CD4-positive, alpha-beta memory T cell (primary cell): ENCODE measurements at places on chromosomes 13 and 19. TPM values are rescaled to one million over a fixed set of nuclear protein-coding genes. Genes with fewer than 3 reads are reported as not detected.
A peak's percentile ranks its signal among the peaks of the same experiment; 100 is the strongest.

GRCh38 chr13:63773476-63773875, 2357.8 kb upstream of the PCDH20 start:
- DNase-seq = no peak

DNA sequence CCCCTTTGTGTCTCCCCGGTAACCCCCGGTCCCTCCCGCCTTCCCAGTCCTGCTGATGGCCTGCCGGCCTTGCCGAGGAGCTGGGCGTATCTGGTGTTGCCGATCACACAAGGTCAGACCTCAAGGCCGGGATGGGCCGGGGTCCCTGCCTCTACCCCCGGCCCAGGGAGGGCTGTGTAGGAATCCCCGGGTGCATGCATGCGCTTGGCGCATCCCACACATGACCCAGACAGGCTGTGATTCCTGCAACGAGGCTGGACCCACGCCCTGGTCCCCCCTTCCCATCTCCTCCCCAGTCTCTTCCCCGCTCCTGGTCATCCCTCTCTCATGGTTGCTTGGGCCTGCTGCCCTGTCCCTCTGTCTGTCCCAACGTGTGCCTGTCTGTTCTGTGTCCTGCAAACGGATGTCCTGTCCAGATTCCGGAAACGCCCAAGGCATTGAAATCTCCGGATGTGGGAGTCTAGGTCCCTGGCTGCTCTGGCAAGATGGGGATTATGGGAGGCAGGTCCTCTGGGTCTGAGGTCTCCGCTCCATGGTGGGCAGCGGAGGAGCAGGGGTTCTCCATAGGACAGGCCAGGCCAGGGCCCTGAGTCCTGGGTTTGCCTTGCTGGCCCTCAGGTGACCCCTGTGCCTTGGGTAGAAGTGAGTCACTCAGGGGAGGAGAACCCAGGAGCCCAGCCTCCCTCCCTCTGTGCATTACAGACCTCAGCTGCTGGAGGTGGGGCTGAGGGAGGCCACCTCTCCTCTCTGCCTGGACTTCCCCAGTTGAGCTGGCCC, 1.6 kb downstream of the PKN1 start:
- DNase-seq = no peak

DNA sequence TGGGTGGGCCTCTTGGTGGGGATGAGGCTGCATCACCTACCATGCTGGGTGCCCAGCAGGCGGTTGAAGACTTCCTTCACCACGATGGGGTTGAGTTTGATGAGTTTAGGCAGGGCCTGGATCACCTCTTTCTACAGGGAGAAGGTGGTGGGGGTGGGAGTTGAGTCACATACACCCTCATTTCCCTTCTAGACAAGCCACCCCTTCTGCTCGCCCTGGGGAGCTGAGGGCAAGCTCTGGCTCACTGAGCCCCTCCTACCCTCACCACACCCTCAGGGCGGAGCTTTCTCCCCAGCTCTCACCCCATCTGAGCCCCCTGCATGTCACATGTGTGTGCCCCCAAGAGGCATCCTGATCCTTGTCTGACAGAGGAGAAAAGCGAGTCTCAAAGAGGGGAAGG, 7.6 kb upstream of the RSPH6A start:
- no peak for DNase-seq

DNA sequence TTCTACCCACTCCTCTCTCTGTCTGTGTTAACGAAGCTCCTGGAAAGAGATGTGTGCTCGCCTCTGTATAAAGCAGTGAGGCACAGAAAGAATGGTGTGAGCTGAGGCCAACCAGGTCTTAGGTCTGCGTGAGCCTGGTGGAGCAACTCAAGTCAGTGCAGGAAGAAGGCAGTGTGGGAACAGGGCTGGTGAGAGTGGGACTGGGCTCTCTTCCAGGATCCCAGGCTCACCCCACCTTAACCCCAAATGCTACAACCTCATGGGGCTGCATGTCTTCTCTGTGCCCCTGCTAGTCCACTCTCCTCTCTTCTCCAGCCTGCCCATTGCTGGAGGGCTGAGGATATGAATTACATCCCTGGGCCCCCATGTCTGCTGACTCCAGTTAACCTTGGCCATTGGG, 127.4 kb downstream of the DCT start:
- no peak for DNase-seq

DNA sequence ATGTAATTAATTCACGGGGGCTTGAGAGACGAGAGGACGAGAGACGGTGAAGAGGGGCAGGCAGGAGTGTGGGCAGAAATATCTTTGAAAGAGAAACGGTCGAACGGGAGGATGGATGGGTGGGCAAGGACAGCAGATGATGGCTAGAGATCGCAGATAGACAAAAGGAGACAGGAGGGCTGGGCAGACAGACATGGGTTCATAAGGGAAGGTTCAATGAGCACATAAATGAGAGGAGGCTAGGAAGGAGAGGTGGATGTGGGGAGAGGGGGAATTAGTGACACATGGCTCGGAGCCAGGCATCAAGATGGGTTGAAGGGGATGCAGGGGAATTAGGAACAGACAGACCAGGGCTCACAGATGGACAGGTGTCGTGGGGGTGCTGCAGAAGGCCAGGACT, 1.1 kb downstream of the SYT3 start:
- no peak for DNase-seq

DNA sequence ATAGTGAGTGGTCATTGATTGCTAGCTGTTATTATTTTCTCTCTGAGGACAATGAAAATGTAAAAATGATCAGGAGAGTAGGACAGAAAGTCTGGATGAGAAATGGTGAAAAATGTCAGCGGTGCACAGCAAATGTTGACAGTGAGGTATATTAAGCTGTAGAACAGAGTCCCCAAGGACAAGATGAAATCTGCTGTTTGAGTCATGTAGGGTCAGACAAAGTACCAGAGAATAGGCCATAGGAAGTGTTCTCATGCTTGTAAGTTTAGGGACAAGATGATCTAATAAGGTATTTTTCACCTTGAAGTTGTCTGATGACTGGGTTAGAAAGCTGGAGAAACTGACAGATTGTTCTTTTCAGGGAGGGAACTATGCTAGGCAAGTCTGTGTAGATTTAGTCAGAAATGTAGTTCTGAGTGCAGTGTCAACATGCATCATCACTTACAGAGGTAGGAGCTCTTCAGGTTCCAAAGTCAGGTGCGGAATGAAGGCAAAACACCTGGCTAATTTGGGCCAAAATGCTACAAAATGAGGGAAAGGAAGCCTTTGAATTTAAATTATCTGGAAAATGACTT, 369.3 kb downstream of the DLEU7 start:
- no peak for DNase-seq

Gene CD177
- polyA plus RNA-seq = not detected

DNA sequence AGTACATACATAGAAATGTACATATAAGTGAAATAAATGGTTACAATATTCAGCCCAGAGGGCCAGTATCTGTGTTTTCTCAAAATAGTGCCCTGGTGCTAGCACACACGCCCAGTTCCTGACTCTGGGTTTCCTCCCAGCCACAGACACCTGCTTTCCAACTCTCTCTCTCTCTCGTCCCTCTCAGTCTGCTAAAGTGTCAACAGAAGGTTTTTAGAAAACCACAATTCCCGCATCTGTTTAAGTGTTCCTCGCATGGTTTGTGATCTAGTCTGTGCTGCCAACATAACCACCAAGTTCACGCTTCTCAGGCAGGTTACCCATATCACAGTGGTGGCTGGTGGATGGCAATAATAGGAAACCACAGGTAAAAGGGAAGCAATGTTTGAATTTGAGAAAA, 17.8 kb upstream of the UPF3A start:
- peak; percentile 45 for DNase-seq

- DNase-seq = no peak
These were observed 1494.9 kb upstream of the MIR17HG start for GRCh38 chr13:89852570-89852969.

Gene PSG2
- polyA plus RNA-seq = not detected

Gene ZNF836
- 4.6 TPM for polyA plus RNA-seq

GRCh38 chr19:50657712-50658440, 8.6 kb downstream of the C19orf81 start:
- DNase-seq = peak; percentile 40

Gene RRAS
- 28.0 TPM for polyA plus RNA-seq

DNA sequence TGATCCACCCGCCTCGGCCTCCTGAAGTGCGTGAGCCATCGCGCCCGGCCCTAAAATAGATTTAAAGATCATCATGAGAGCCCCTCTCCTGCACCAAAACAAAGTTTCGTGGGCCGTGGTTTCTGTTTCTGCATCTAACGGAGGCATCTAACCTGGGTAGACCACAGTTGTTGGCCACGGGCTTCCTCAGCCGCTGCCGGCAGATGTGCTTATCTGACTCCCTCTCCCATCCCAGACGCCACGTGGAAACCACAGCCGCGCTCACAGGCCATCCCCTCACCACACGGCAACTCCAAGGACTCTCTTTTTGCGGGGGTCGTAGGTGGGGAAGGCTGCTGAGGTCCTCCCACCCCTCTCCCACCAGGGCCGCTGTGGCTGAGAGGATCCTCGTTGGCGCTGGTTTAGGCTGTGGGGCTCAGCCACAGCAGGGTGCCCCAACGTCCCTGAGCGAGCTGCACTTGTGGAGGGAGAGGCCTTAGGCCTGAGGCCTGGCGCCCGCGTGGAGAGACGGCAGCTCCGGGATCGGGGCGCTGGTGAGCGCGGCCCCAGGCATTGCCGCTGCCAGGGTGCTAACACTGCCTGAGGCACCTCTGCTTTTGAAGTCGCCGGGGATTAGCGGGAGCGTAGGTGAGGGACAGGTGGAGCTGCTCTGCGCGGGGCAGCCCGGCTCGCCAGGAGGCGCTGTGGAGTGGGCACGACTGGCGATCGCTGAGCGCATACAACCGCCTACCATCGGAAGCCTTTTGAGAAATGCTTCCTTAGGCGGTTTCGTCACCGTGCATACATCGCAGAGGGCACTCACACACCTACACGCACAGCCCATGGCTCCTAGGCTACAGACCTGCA, 8.9 kb downstream of the ZSCAN1 start:
- DNase-seq = no peak

DNA sequence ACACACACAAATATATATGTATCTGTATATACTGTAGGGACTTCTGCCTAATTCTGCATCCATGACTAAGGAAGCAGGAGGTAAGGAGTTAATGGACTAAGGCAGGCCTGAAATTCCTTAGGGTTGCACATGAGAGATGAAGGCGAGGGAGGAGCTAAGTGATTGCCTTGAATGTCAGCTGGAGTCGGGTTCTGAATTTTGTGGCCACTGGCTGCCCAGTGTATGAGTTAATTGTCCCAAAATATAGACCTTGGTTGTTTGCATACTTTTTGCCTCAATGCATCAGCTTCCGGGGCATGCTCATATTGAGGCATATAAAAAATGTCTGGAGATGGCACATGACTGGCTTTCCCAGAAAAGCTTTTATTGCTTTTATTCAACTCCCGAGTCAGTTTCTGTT, 245.5 kb downstream of the TDRD3 start:
- DNase-seq = no peak

GRCh38 chr13:27465611-27466010, 15.2 kb upstream of the MTIF3 start:
- no peak for DNase-seq

DNA sequence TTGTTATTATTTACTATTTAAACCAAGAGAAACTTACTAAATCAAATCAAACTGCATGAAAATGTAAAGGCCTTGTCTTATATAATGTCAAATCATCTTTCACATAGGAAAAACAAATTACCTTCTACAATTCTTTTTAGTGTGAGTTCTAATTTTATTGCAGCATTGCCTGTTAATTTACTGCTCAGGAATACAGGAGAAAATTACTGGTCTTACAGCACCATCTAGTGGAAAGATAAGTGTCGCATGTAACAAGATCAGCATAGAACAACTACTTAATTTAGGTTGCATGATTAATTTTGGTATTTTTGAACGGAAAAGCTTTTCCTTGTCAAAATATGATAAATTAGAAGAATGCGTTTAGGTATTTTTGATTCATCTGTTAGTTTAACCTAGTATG, 502.7 kb downstream of the UQCRFS1 start:
- DNase-seq = peak; percentile 25

DNA sequence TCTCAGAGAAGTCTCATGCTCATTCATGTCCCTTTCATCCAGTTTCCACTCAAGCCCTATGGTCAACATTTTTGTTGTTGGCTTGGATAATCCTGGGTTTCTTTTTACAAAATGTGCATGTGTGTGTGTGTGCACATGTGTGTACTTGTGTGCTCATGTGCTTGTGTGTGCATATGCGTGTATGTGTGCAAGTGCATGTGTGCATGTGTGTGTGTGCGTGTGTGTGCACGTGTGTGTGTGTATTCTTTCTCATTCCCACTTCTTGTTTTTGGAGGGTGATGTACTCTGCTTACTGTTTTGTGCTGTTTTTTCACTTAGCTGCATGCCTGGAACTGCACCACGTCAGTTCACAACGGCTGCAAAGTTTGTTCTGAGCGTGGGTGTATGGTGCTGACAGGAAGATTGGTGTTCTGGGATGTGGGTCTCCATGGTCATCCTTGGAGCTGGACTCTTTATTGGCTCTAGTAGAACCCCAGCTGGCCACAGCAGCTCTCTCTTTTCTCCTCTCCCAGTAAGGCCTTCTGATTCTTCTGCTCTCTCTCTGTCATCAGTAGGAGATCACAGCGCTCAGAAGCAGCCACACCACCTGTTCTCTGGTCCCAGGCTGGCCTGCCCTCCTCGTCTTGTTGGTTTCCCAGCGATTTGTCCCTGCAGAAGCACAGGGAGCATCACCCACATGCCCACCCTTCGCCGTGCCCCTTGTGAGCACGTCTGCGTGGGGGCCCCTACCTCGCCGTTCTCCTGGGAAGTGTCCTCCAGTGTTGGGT, 60.8 kb downstream of the SOX1 start:
- no peak for DNase-seq

GRCh38 chr13:48993150-48993549, 17.4 kb downstream of the FNDC3A start:
- DNase-seq = no peak

Gene ZNF708
- polyA plus RNA-seq = 12.1 TPM

- no peak for DNase-seq
These were observed 230.2 kb downstream of the TDRD3 start for GRCh38 chr13:60627071-60627686.

- no peak for DNase-seq
These were observed 3.7 kb downstream of the JUNB start for GRCh38 chr19:12794971-12795381.

DNA sequence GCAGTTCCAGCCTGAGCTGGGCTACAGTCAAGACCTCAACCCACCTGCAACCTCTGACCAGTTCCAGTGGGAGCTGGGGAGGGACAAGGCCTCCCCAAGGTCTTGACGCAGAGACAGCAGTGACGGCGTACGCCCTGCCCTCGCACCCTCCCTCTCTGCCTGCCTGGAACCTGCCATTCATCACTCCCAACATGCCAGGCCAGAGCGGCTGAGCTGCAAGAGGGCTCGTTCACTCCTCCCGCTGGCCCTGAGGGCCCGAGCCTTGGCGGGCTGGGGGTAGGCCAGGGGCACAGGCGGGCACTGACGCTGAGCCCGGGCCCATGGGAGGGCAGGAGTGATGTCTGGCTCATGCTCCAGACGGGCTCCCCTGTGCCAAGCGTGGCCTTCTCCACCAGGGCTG, 8.2 kb downstream of the NDUFA11 start:
- no peak for DNase-seq

- DNase-seq = peak; percentile 61
These were observed 115.4 kb downstream of the ABCC4 start for GRCh38 chr13:95185851-95186250.

Gene LMTK3
- not detected for polyA plus RNA-seq

DNA sequence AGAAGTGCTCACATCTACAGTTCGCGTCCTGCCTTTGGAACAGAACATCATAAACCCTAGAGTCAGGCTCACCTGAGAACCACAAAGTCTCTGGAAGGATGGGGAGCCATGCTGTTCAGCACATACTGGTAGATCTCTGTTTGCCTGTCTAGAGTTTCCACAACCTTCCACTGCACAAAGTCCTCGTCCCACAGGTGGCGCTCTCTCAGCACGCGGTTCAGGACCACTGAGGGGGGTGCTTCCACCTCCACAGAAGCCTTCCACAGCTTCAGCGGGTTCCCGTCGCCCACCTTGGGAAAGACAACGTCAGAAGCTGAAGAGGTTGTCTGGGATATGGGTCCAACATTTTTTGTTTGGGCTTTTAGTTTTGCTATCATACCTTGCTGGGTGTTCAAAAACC, 93.6 kb downstream of the KL start:
- peak; percentile 12 for DNase-seq
